Right renal pelvis (tissue), 4 donors: ENCODE measurements at places on chromosomes 5 and 9.

GRCh38 chr5:152688561-152689249 lies 283.6 kb upstream of the NMUR2 start:
- no peak for DNase-seq

GRCh38 chr9:133734590-133735414 lies 3.4 kb downstream of the SARDH start:
- no peak for DNase-seq

- no peak for DNase-seq
Measured at GRCh38 chr5:180862645-180863044, 1.6 kb upstream of the ZFP62 start.

GRCh38 chr5:132951897-132952296 lies 11.5 kb downstream of the AFF4 start:
- no peak for DNase-seq

- DNase-seq: no peak
Measured at GRCh38 chr9:99881769-99882168, 24.7 kb upstream of the STX17 start.

- DNase-seq: no peak
Measured at GRCh38 chr9:126420135-126420534, 93.5 kb downstream of the MVB12B start.

DNA sequence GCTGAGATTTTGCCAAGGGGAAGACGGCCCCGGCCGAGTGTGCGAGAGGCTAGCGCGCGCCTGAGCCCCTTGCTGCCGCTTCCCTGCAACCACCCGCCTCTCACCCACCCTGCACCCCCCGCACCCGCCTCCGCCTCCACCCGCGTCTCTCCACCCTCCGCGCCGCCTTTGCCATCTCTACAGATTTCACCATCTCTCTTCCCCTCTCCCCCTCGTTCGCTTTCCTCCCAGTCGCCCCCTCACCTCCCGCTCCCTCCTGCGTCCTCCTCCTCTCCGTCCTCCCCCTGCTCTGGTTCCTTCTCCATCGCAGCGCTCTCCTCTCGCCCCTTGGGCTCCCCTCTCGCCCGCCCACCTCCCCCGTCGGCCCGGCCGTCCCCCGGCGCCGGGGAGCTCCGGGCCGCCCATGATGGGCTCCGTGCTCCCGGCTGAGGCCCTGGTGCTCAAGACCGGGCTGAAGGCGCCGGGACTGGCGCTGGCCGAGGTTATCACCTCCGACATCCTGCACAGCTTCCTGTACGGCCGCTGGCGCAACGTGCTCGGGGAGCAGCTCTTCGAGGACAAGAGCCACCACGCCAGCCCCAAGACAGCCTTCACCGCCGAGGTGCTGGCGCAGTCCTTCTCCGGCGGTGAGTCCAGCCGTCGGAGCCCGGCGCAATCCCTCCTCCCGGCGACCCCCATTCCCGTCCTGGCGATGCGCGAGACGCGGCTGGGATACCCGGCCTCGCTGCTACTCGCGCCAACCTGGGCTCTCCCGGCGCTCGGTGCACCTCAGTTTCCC lies at the start of gene PRDM12:
Gene PRDM12 (plus strand): TSS at position 344 of the 778 bp plus-strand sequence. CDS start 60 bp downstream, at position 404.
- DNase-seq: no peak

- no peak for DNase-seq
Measured at GRCh38 chr9:137278721-137279711, 1.5 kb downstream of the TOR4A start.

- no peak for DNase-seq
Measured at GRCh38 chr9:124297551-124297901, 39.8 kb downstream of the NEK6 start.

DNA sequence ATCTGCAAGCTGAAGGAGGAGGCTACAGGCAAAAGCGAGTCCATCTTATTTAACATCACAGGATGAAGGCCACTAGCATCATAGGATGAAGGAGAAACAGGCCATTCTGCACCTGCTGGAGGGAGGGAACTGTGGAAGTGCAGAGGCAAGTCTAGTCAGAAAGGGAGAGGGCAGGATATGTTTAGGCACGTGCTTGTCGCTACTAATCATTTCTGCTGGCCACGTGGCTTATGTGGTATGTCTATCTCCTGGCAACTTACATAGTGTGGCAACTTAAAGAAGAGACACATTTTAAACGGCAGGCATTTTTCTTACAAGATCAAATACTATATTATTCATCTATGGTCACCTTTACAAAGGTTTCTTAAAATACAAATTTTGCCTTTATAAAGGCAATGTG lies 74.0 kb downstream of the GNAQ start:
- no peak for DNase-seq

DNA sequence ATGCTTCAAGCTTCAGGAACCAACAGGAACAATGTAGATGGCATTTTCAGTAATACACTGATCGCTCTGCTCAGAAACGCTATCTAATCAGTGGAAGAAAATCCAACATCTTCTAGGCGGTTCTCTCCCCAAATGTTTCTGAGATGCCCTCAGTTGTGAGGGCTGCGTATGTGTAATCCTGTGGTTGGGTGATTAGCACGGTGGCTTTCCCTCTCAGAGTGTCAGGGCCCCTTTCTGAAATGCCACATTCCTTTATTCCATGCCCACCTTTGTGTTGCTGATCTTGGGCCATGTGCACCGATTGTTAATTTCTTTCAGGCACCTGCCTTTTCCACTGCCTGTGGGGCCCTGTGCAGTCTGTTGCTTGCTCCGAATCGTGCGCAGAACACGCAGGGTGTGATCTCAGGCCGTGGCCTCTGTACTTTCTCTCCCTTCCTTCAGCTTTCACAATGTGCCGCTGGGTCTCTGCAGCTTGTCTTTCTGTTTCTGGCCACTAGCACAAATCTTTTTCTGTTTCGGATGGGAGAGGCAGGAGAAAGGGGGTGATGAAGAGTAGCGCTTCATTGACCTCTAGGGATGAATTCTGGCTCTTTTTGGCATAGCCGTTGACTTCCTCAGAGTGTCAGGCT lies 324.0 kb downstream of the PARP8 start:
- no peak for DNase-seq

GRCh38 chr9:83509402-83509801 lies 28.8 kb downstream of the FRMD3 start:
- no peak for DNase-seq

DNA sequence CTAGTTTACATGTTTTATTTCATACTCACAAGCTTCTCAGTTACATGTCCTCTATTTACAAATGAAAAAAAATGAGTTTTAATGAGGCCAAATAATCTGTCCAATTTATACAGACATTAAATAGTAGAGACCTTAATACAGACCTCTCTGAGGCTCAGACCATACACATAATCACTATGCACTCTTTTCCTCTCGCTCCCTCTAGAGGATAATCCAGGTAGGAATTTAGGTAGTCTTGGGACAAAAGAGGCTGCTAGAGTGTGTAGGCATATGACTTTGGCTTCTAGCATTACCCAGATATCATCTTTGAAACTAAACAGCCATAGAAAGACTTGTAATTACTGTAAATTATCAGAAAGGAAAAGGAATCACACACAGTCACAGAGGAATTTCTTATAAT lies 444.7 kb downstream of the HINT1 start:
- no peak for DNase-seq

DNA sequence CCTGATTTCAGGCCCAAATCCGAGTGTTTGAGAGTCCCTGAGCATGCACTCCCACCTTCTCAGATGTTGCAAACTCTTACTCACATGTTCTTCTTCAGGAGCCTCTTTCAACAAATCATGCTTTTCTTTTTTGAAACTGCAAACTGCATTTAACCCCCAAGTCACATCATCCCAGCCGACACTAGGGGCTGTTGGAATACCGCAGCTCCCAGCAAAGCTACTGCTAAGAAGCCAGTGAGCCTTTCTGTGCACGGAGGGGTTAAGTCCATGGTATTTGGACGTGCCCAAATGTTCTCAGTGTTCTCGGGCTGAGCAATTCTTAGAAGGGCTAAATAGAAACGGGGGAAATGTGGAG lies 282.9 kb downstream of the NFIB start:
- peak; percentile 53 for DNase-seq

DNA sequence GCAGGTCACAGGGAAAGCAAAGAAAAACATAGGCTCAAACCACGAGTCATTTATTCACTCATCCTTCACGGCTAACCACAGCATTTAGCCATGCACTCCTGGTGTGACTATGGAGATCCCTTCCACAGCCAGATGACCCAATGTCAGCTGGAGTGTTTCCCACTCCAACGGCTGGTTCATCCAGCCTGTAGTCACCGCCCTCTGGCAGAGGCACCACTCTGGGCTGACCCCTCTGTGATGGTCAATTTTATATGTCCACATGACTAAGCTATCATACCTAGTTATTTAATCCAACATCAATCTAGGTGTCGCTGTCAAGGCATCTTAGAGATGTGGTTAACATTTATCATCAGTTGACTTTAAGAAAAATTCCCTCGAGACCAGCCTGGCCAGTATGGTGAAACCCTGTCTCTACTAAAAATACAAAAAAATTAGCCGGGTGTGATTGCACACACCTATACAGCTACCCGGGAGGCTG lies 9.5 kb upstream of the PHF19 start:
- no peak for DNase-seq

DNA sequence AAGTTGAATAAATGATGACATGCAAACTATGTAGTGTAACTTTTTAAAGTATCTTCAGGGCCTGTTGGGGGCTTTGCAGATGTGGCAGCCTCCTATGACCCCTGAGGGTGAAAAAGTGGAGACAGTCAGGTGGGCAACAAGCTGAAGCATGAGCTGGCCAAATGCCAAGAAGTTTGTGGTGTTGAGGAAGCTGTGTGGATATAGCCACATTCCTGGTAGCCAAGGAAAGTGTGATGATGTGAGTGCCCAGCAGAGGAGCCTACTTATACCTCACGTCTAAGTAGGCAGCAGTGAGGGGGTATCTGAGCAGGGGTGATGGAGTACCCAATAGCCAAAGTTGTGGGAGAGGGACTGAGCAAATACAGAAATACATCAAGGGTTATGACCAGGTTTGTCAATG lies 621.2 kb upstream of the CDH6 start:
- no peak for DNase-seq

DNA sequence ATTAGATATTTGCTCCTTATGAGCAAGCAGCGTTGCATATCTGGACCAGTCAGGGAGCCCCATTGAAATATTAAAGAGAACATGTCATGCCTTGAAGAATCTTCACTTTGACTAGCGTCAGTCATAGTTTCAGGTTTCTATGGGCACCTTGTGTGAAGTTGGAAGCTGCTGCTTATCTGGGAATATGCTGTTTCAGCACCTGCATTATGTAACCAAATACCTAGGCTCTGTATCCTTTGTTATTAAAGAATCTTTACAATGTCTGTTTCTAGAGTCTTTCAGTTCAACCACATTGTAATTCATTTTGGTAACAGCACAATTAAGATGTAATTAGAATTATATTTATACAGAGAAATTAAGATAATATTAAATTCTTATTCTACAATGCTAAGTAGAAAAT lies 818.8 kb upstream of the TYRP1 start:
- DNase-seq: no peak

- no peak for DNase-seq
Measured at GRCh38 chr5:171397190-171397589, 9.5 kb downstream of the NPM1 start.

GRCh38 chr5:150160448-150161081 lies 4.9 kb upstream of the PDGFRB start:
- no peak for DNase-seq

GRCh38 chr9:90793729-90794128 lies 7.9 kb upstream of the SYK start:
- no peak for DNase-seq

- no peak for DNase-seq
Measured at GRCh38 chr5:83322273-83322924, 149.1 kb upstream of the VCAN start.

DNA sequence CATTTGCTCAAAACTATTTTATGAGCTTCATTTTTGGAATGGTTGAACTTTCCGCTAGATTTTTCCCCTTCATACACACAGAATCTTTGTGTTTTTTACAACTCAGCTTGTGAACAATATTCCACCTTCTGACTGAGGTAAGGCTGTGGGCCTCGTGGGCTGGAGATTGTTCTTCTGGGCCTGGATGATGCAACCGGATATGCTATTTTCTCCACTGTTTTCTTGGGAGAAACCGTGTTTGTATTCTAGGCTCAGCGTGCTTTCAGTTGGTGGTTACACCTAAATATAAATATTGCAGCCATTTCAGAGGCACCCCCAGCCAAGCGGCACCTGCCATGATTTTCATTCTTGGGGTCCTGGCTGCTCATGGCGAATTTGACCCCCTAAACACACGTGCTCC lies 55.2 kb downstream of the IRX1 start:
- no peak for DNase-seq

- no peak for DNase-seq
Measured at GRCh38 chr5:141824717-141825116, 53.5 kb downstream of the PCDH1 start.

GRCh38 chr5:65722575-65723403 lies 784 bp downstream of the NLN start:
- DNase-seq: peak; percentile 42

DNA sequence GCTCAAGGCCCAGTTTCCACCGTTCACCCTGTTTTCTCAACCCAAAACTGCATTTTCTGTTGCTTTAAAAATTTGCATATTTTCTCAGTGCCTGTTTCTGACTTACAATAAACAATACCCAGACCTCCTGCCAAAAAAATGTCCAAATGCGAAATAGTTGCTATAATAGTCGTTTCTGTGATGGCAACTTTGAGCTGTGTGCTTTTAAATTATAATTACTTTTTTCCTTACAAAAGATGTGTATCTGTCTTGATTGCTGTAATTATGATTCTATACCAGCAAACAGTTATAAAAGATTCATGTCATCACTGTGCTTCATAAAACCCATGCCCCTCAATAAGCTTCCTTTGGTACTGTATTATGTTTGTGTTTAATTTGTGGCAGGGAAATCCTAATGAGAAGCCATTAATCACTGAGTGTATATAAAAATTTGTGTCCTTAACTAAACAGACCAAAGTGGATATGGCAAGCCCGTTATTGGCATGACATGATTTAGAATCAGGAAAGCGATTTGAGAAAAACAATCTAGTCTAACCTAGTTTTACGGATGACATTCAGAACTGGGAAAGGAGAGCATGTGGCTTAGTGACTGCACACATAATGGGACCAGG lies 5.4 kb upstream of the SLC1A3 start:
- DNase-seq: no peak

GRCh38 chr9:78187763-78188484 lies 48.0 kb upstream of the CEP78 start:
- no peak for DNase-seq

GRCh38 chr9:108434036-108434435 lies 421.8 kb downstream of the ACTL7B start:
- DNase-seq: no peak

DNA sequence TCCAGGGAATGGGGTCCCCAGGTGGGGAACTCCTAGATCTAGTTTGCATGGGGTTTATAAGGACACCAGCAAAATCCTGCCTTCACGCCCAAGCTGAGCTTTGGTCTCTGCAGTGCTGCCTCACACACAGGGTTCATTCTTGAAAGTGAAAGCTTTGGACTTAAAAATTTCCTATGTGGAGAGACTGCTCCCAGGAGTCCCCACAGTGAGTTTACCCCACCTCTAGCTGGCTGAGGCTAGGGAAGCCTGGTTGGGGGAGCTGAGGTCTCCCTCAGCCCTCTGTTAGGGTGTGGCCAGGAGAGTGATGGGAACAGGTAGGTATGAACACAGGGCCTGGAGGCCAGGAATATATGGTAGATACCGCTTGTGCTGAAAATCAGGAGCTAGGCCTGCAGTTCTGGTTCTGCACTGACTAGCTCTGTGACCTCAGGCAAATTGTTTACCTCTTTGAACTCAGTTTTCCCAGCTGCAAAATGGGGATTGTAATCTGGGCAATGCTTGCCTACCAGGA lies 41.5 kb upstream of the LARP1 start:
- no peak for DNase-seq

- no peak for DNase-seq
Measured at GRCh38 chr9:109139851-109140250, 20.1 kb upstream of the TMEM245 start.
